ENCODE measurements at places on chromosomes 3 and 15. TPM values are rescaled to one million over a fixed set of nuclear protein-coding genes. Genes with fewer than 3 reads are reported as not detected.

DNA sequence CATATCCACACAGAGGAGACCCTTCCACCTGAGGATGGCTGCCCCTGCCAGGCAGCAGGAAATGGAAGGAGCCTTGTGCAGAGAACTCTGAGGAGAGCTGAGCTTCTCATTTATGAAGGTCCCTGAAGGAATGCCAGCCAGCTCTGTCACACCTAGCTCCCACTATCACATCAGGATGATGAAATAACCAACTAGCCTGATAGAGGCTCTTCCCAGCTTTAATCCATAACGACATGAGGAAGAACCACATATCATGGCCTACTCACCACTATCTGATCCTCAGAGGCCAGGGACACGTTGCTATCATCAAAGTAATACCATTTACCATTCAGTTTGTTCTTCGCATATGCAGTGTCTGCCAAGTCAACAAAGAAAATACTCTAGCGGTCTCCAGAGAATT lies 1.5 kb upstream of the C3orf62 start:
- DNase-seq: no peak

DNA sequence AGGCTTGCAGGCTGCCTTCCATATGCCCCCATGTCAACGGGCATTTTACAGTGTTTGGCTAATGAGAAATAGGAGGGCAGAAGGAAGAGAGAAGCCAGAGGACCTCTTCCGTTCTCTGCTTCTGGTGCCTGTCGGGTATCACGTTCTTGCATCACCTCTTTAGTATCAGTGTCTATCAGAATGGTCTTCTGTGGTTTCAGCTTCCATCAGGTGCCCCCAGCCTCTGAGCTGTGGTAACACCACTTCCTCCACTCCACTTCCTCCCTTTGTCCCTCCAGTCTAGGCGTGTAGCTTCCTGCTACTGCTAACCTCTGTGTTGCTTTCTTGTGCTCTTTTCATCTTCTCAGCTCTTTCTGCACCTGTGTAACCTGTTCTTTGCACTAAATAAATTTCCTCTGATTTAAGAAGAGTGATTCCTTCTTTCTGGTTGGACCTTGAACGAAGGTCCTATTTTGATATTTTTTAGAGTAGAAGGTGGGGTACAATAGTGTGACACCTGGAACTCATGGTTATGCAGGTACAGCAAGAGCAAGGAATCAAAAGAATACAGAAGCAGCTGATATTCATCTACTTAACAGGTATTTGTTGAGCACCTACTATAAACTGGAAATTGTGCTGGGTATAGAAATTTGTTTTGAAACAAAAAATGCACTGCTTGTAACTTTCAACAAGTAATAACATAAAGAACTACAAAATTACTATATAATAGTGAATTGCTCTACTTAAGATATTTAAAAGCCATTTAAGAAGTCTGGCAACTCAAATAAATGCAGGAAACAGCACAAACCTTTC lies 27.4 kb upstream of the FOXB1 start:
- DNase-seq: no peak

- DNase-seq: no peak
Measured at GRCh38 chr15:45802140-45802539, 167.3 kb downstream of the SQOR start.

Gene TNFAIP8L3
- 30.9 TPM for total RNA-seq

Gene ARPC4
- 172 TPM for total RNA-seq

Gene CDCP1
- total RNA-seq: 2.7 TPM

Gene FEZF2
- total RNA-seq: not detected

Gene IQCF5
- total RNA-seq: not detected

All from myocyte (in vitro differentiated cells).